Ovary (tissue), 10 donors: ENCODE measurements at places on chromosomes 3 and 15.

DNA sequence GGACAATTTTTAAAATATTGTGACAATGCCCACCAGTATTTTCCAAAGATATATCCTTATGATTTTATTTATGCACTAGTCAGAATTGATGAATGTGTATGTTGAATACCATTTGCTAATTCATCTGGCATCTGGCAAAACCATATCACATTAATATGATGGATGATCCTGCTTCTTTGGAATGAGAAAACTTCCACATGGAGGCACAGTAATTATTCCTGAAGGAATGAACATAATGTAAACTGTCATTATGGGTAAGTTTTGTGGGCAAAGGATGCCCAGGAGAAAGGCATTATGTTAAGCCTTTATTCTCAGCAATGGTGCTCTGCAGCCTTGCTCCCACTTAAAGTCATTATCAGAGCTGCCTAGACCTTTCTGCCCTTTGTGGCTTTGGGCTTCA lies 113.0 kb upstream of the MME start:
- no peak overlapping the region for H3K4me3 ChIP-seq
- H3K4me1 ChIP-seq, result no peaks in the 10 kb centered on the region
- no peak overlapping the region for H3K27ac ChIP-seq
- no peaks in the 10 kb centered on the region for H3K27me3 ChIP-seq
- DNase-seq, result no peak
- H3K36me3 ChIP-seq, result no peaks in the 10 kb centered on the region

GRCh38 chr15:83413054-83413719 lies 34.0 kb upstream of the SH3GL3 start:
- DNase-seq, result no peak
- H3K4me3 ChIP-seq, result no peak overlapping the region
- no peaks in the 10 kb centered on the region for H3K36me3 ChIP-seq
- no peaks in the 10 kb centered on the region for H3K4me1 ChIP-seq
- no peaks in the 10 kb centered on the region for H3K27me3 ChIP-seq

DNA sequence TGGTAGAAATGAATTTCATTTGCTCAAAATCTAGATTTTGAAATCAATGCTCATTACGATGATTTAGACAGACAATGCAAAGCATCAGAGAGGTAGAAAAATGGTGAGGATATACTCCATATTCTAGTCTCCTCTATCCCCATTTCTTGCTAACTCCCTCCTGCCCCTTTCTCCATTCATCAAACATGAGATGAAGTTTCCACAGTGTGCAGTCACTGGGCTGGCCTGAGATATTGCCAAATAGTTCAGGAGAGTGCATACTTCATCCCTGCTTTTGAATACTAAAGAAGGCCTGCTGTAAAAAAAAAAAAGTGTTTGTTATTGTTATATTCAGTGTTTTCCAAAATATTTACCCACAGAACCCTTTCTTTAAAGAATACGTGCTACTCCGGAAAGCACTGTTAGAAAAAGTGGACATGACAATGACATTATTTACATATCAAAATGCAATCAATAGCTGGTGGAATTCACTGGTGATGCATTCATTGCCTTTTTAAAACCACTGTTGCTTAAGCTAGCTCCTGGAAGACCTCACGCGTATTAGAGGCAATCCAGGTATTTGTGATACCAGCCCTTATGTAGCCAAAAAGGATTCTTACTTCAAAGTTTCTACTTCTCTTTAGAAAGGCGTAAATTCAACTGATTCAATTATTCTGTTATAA lies 247.6 kb upstream of the SOX2 start:
- no peaks in the 10 kb centered on the region for H3K27me3 ChIP-seq
- H3K4me1 ChIP-seq, result no peaks in the 10 kb centered on the region
- DNase-seq, result no peak
- no peaks in the 10 kb centered on the region for H3K36me3 ChIP-seq
- H3K27ac ChIP-seq, result no peak overlapping the region

DNA sequence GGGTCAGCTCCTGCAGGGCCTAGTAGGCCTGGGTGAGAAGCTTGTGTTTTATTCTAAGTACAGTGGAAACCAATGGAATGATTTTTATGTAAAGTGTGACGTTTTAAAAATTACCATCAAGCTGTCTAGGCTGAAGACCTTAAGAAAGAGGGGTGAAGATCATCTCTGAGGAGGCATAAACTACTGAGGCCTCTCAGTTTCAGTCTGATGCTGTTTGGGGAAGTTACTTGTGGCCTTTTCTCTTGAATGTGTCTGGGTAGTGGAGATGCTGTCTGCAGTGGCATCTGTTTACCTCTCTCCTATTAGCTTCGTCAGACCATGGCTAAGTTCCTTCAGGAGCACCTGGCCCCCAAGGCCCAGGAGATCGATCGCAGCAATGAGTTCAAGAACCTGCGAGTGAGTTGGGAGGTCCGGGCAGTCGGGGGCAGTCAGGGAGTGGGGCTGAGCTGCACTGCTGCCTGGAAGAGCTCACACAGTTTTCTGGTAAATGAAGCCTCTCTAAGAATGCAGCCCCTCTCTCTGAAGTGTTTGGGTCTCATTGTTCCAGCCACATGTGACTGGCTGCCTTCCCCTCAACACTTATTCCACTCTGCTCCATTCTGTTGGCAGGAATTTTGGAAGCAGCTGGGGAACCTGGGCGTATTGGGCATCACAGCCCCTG lies 1.9 kb downstream of the IVD start:
- peaks cover 4% of the 10 kb centered on the region for H3K4me1 ChIP-seq
- H3K36me3 ChIP-seq, result no peaks in the 10 kb centered on the region
- no peak overlapping the region for H3K4me3 ChIP-seq
- no peaks in the 10 kb centered on the region for H3K27me3 ChIP-seq
- no peak overlapping the region for H3K27ac ChIP-seq

DNA sequence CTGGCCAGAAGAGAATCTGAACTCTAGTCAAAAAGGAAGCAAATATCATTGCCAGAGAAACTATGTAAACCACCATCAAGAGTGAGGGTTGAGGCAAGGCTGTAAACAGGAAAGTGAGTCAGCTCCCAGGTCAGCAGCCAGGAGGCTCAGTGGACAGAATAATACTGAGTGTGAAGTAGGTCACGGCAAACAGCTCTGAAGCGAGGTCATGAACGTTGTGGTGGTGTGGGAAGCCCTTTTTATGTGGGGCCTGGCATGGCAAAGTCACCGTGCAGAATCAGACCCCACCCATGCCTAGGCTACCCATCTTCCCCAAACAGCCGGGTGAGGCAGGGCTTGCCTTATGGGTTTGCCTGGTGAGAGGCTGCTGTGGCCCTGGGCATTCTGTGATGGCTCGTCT lies 43.9 kb downstream of the THBS1 start:
- peak; percentile 49 for DNase-seq
- H3K36me3 ChIP-seq, result no peaks in the 10 kb centered on the region
- H3K4me3 ChIP-seq, result no peak overlapping the region
- peaks cover 18% of the 10 kb centered on the region for H3K4me1 ChIP-seq

- H3K4me3 ChIP-seq, result no peak overlapping the region
- no peak for DNase-seq
- H3K27me3 ChIP-seq, result no peaks in the 10 kb centered on the region
Measured at GRCh38 chr3:28948685-28949084, 332.2 kb upstream of the RBMS3 start.

DNA sequence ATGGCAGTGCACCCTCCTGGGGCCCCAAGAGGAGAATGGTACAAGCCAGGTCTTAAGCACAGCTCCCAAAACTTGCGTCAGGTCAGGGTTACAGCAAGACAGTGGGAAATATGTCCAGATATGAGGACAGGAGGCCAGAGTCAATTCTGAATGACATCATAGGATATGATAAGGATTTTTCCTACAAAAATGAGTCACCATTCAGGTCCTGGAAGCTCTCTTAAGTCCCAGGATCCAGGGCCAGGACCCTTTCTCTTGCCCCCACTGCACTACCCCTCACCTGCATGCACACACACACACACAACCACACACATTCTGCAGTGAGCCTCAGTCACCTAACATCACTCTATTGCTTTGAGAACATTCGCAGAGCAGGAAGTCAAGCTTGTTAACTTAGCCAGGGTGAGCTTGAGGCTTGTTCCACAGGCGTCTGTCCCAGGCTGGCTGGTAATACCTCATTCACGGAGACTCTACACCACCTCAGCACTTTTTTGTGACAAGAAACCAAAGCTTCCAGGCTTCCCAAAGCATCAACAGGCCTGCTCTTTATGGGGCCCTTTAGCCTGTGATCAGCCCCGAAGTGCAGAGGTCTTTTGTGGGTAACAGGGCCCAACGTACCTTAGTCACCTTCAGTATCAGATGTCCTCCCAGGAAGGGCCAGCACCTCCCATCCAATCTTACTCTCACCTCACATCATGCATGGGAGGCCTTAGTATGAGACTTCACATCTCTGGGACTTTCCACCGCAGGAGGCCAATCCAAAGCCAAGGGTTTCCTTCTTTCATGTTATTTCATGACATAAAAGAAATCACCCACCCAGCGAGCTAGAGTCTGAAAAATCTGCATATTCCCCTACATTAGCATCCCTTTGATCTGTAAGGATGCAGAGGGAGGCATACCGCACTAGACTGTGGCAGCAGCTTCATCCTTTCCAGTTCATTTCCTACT lies 74.0 kb upstream of the LIPC start:
- H3K4me3 ChIP-seq, result no peak overlapping the region
- H3K27ac ChIP-seq, result no peak overlapping the region
- no peaks in the 10 kb centered on the region for H3K4me1 ChIP-seq
- H3K27me3 ChIP-seq, result no peaks in the 10 kb centered on the region
- DNase-seq, result no peak
- no peaks in the 10 kb centered on the region for H3K36me3 ChIP-seq

GRCh38 chr3:168330983-168331382 lies 235.3 kb upstream of the GOLIM4 start:
- no peak overlapping the region for H3K4me3 ChIP-seq
- no peaks in the 10 kb centered on the region for H3K4me1 ChIP-seq
- DNase-seq, result no peak
- H3K36me3 ChIP-seq, result no peaks in the 10 kb centered on the region
- no peaks in the 10 kb centered on the region for H3K27me3 ChIP-seq

DNA sequence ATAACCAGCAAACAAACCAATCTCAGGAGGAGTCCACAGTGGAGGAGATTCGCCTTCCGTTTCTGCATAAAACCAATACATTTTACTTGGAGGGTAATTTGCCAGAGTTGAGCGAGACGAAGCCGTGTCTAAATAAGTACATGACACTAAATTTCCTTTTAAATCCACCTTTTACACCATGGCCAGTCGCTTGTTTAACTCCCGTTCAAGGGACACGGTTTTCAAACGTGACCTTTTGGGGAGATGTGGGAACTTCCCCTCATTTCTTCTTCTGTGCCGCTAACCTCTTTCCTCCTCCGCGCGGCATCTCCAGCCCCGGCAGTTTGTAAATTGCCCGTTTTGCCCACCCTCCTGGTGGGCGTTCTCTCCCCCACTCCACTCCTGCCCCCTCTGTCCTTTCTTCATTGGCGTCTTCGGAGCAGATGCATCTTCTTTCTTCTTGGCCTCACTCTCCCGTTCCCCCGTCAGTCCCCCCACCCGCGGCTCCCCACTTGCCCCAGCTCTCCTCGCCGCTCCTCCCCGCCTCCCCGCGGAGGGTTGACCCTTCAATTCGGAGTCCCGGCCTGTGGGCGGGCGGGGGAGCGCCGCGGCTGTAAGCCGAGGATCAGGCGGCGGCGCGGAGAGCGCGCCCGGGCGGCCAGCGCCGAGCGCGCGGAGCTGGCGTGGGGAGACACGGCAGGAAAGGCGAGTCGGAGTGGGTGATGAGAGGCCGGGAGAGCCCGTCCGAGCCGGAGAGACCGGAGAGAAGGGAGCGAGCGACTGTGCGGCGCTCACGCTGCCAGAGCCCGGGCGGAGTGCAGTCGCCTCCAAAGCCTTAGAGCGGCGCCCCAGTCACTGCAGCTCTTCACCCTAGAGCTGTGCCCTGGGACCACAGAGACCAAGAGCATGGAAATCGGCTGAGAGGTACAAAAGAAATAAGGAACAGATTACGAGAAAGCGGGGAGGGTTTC lies at the start of gene NLGN1:
Gene NLGN1 (plus strand): TSS at position 584 of the 950 bp plus-strand sequence.
- DNase-seq, result peak; percentile 79
- peak within 1 kb of the TSS; percentile 55 for H3K27ac ChIP-seq
- H3K36me3 ChIP-seq, result no peaks in the 10 kb centered on the region
- no peaks in the 10 kb centered on the region for H3K4me1 ChIP-seq
- H3K4me3 ChIP-seq, result peak within 1 kb of the TSS; percentile 65
- no peaks in the 10 kb centered on the region for H3K27me3 ChIP-seq

DNA sequence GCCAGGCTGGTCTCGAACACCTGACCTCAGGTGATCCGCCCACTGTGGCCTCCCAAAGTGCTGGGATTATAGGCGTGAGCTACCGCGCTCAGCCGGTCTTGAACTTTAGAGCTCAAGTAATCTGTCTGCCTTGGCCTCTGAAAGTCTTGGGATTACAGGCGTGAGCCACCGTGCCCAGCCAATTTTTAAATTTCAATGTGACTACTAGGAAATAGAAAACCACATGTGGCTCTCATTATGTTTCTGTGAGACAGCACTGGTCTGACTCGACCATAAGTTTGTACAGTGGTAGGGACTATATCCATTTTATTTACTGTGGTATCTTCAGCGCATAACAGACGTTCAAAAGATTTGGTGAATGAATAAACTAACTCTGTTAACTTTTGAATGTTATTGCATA lies 9.1 kb downstream of the ZFAND6 start:
- no peak overlapping the region for H3K4me3 ChIP-seq
- H3K27me3 ChIP-seq, result no peaks in the 10 kb centered on the region
- H3K36me3 ChIP-seq, result no peaks in the 10 kb centered on the region
- no peak overlapping the region for H3K27ac ChIP-seq

- no peaks in the 10 kb centered on the region for H3K4me1 ChIP-seq
- H3K27ac ChIP-seq, result no peak overlapping the region
- no peaks in the 10 kb centered on the region for H3K36me3 ChIP-seq
Measured at GRCh38 chr3:5974630-5975322, 787.3 kb downstream of the EDEM1 start.

- no peak for DNase-seq
- no peaks in the 10 kb centered on the region for H3K27me3 ChIP-seq
- H3K36me3 ChIP-seq, result no peaks in the 10 kb centered on the region
- no peak overlapping the region for H3K27ac ChIP-seq
Measured at GRCh38 chr3:73056014-73056844, 5.2 kb upstream of the EBLN2 start.

DNA sequence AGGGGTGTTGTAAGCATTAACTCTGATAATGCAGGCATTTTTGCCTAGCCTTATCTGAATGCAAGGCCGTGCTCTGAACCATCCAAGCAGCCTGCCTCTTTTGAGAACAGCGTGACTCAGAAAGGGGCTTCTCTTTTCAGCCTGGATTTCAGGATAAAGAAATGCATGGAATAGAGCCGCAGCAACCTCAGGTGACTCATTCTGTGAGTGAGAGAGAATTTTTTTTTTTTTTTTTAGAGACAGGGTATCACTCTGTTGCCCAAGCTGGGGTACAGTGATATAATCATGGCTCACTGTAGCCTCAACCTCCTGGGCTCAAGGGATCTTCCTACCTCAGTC lies 20.6 kb upstream of the PDE8A start:
- H3K27me3 ChIP-seq, result no peaks in the 10 kb centered on the region
- no peak overlapping the region for H3K27ac ChIP-seq
- H3K4me3 ChIP-seq, result no peak overlapping the region
- H3K36me3 ChIP-seq, result no peaks in the 10 kb centered on the region
- no peaks in the 10 kb centered on the region for H3K4me1 ChIP-seq

- H3K27ac ChIP-seq, result no peak overlapping the region
- no peaks in the 10 kb centered on the region for H3K27me3 ChIP-seq
- H3K4me3 ChIP-seq, result no peak overlapping the region
- H3K36me3 ChIP-seq, result no peaks in the 10 kb centered on the region
- no peaks in the 10 kb centered on the region for H3K4me1 ChIP-seq
- DNase-seq, result no peak
Measured at GRCh38 chr3:53536282-53536681, 41.9 kb downstream of the CACNA1D start.

- no peaks in the 10 kb centered on the region for H3K4me1 ChIP-seq
- no peak for DNase-seq
- H3K36me3 ChIP-seq, result no peaks in the 10 kb centered on the region
- H3K27ac ChIP-seq, result no peak overlapping the region
- H3K27me3 ChIP-seq, result no peaks in the 10 kb centered on the region
- no peak overlapping the region for H3K4me3 ChIP-seq
Measured at GRCh38 chr15:78928616-78929093, 16.2 kb downstream of the CTSH start.
